Neural crest cell (in vitro differentiated cells): ENCODE measurements at places on chromosomes 16 and 17. TPM values are rescaled to one million over a fixed set of nuclear protein-coding genes. Genes with fewer than 3 reads are reported as not detected.
A peak's percentile ranks its signal among the peaks of the same experiment; 100 is the strongest.

- H3K4me3 ChIP-seq, result no peak overlapping the region
- peaks cover 33% of the 10 kb centered on the region for H3K4me1 ChIP-seq
- DNase-seq, result no peak
- H3K36me3 ChIP-seq, result peaks cover 13% of the 10 kb centered on the region
- H3K27me3 ChIP-seq, result no peaks in the 10 kb centered on the region
These were observed 115.1 kb downstream of the HIC1 start for GRCh38 chr17:2170023-2170422.

DNA sequence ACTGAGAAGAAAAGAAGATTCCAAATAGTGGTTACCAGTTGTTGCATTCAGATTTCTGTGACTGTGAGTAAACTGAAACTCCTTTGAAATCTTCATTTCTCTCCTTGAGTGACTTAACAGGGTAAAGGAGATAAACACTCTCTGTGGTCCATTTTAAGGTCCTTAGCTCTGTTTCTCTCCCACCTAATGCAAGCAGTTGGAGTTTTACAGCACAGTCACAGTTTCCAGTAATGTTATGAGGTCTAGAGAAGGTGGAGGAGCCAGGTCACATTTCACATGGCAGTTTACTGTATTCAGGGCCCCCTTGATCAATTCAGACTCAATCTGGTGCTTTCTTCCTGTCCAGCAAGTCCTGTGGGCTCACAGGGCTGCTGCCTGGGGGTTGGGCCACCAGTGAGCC, 32.2 kb upstream of the SLC12A3 start:
- H3K4me1 ChIP-seq, result peaks cover 11% of the 10 kb centered on the region
- DNase-seq, result no peak
- H3K27me3 ChIP-seq, result no peaks in the 10 kb centered on the region
- H3K27ac ChIP-seq, result no peak overlapping the region

- no peak overlapping the region for H3K4me3 ChIP-seq
- DNase-seq, result no peak
- peaks cover 17% of the 10 kb centered on the region for H3K36me3 ChIP-seq
- H3K27ac ChIP-seq, result peak overlapping the region; percentile 27
- no peaks in the 10 kb centered on the region for H3K27me3 ChIP-seq
- peaks cover 34% of the 10 kb centered on the region for H3K4me1 ChIP-seq
These were observed 54.8 kb downstream of the VAC14 start for GRCh38 chr16:70746040-70746707.

- H3K27me3 ChIP-seq, result peaks cover 34% of the 10 kb centered on the region
- no peak overlapping the region for H3K4me3 ChIP-seq
- no peak for DNase-seq
- H3K36me3 ChIP-seq, result no peaks in the 10 kb centered on the region
- no peak overlapping the region for H3K27ac ChIP-seq
- peaks cover 42% of the 10 kb centered on the region for H3K4me1 ChIP-seq
These were observed 5.4 kb upstream of the NHERF1 start for GRCh38 chr17:74742978-74743545.

DNA sequence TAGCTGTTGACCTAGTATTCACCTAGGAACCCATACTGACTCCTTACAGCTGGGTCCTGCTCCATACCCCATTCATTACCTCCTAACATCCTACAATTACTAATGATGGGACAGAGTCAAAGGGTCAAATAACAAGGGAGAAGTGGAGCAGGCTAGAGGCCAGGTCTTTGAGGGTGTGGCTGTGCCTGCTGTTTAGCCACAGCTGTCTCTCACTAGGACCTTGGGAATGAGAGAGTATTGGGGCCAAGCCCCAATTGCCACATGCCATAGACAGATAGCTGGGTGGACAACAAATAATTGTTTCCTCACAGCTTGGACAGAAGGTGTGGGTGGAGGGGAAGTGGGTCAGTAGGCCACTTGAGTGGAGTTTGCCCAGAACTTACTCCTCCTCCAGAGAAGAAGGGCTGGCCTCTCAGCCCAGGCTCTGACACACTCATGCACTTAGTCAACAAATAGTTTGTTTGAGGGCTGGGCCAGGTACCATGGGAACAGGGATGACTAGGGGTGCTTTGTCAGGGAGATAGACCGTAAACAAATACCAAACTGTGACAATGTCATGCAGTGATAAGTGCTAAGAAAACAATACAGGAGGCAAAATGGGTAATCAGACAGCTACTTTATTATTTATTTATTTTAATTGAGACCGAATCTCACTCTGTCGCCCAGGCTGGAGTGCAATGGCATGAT, 10.2 kb upstream of the CENPT start:
- no peaks in the 10 kb centered on the region for H3K36me3 ChIP-seq
- H3K27me3 ChIP-seq, result no peaks in the 10 kb centered on the region
- peaks cover 32% of the 10 kb centered on the region for H3K4me1 ChIP-seq
- no peak overlapping the region for H3K4me3 ChIP-seq
- peak overlapping the region; percentile 8 for H3K27ac ChIP-seq
- DNase-seq, result no peak

DNA sequence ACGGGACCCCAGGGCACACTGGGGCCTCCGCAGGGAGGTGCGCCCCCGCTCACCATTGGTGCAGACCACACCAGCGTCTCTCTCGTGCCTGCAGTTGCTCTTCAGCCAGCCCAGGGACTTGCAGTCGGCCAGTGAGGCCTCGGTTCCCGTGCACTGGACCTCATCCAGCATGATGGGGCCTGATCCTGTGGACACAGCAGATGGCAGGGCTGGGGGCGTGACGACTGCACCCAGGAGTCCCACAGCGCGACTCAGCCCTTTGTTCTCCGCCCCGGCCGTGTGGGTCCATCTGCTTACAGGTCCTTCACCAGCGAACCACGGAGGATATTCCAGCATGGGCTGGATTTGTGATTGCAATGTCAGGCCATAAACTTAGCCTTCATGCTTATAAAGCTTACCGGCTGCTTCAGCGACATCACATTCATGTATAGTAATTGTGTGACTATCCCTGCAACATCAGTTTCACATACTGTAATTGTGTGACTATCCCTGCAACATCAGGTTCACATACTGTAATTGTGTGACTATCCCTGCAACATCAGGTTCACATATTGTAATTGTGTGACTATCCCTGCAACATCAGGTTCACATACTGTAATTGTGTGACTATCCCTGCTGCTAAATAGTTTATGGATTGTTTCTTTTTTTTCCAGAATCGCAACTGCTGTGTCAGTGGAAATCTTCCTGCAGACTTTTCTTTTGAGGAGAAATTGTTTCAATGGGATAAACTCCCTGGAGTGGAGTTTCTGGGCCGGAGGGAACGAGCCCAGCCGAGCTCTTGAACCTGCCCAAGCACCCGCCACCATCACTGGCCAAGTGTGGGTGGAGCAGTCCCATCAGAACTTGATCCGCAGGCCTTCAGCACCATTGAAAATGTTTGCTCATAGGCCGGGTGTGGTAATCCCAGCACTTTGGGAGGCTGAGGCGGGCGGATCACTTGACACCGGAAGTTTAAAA, 4.8 kb downstream of the LGALS3BP start:
- H3K36me3 ChIP-seq, result no peaks in the 10 kb centered on the region
- DNase-seq, result no peak
- H3K27ac ChIP-seq, result peak overlapping the region; percentile 71
- H3K27me3 ChIP-seq, result no peaks in the 10 kb centered on the region
- H3K4me3 ChIP-seq, result no peak overlapping the region
- H3K4me1 ChIP-seq, result peaks cover 15% of the 10 kb centered on the region

GRCh38 chr17:43327834-43328420, 70.9 kb upstream of the ARL4D start:
- no peak overlapping the region for H3K27ac ChIP-seq
- no peaks in the 10 kb centered on the region for H3K36me3 ChIP-seq
- DNase-seq, result no peak
- no peaks in the 10 kb centered on the region for H3K27me3 ChIP-seq

- no peaks in the 10 kb centered on the region for H3K27me3 ChIP-seq
- H3K36me3 ChIP-seq, result peaks cover 10% of the 10 kb centered on the region
- DNase-seq, result no peak
- H3K4me3 ChIP-seq, result no peak overlapping the region
- H3K27ac ChIP-seq, result no peak overlapping the region
- peaks cover 18% of the 10 kb centered on the region for H3K4me1 ChIP-seq
These were observed 38.2 kb downstream of the NF1 start for GRCh38 chr17:31132977-31133376.

DNA sequence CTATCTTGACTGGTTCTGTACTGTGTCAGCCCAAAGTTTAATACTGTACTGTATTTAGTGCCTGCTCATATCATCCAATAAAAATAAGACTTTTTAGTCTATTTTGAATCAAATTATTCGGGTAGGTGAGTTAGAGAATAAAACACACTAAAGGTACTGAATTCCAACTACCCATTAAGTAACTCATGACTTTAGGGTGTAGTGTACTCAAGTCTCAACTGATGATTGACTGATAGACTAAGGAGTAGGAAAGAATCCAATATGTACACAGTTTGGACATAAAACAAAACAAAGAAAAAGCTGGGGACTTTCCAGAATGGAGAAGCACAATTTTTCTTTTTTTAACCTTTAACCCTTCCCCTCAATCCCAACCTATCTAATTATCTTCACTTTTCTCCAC, 4.1 kb downstream of the EZH1 start:
- H3K36me3 ChIP-seq, result peaks cover 2% of the 10 kb centered on the region
- no peak overlapping the region for H3K27ac ChIP-seq
- DNase-seq, result no peak
- no peak overlapping the region for H3K4me3 ChIP-seq
- peaks cover 5% of the 10 kb centered on the region for H3K27me3 ChIP-seq
- peaks cover 9% of the 10 kb centered on the region for H3K4me1 ChIP-seq

DNA sequence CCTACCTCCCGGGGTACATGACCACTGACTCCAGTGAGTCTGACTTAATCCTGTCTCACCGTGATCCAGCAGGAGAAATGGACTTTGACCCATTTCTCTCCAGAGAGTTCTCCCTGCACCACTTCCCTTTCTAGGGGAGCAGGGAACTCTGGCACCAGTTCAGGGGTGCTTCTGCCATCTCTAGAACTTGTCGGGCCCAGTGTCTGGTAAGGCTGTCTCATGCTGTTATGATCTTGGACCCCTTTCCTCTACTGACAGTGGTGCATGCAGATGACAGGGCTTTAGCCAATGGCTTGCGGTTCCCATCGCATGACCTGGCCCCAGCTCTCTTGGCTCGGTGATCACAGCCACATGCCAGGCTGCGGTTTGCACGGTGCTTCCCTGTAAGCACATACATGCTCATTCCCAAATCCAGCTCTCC, 62.0 kb downstream of the SLC39A11 start:
- peaks cover 8% of the 10 kb centered on the region for H3K4me1 ChIP-seq
- DNase-seq, result no peak
- H3K4me3 ChIP-seq, result no peak overlapping the region
- H3K27ac ChIP-seq, result no peak overlapping the region
- H3K27me3 ChIP-seq, result no peaks in the 10 kb centered on the region

The ANKFY1 gene
- 73.5 and 78.1 TPM in 2 replicates for total RNA-seq

The NTN3 gene
- total RNA-seq, result 4.8 and 5.1 TPM in 2 replicates

DNA sequence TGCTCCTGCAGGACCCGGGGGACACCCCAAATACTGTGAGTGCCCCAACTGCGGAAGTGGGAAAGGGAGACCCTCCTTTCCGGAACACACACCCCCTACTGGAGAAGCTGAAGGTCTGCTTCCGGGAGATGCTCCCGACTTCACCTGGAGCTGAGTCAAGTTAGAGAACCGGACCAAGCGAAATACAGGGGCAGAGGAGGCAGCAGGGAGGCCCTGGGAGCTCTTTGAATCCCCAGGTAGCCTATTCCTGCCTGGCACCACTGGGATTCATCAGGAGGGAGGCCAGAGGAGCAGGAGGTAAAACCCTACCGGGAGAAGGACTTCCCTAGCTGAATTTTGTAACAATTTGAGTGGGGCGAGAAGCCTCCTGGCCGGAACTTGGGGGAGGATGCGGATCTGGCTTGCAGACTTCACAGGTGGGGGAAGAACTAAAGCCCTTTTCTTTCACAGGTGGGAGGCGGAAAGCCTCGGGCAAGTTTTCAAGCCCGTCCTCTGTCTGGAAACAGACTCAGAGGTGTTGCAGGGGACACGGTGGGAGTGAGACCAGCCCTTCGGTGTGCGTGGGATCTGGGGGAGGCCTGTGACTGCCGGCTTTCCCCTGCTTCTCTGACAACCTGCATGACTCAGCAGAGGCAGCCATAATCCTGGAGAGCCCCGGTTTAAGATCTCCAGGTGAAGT, 22.4 kb upstream of the TEKT1 start:
- H3K27me3 ChIP-seq, result peaks cover 51% of the 10 kb centered on the region
- no peaks in the 10 kb centered on the region for H3K36me3 ChIP-seq
- H3K4me1 ChIP-seq, result no peaks in the 10 kb centered on the region
- no peak for DNase-seq

DNA sequence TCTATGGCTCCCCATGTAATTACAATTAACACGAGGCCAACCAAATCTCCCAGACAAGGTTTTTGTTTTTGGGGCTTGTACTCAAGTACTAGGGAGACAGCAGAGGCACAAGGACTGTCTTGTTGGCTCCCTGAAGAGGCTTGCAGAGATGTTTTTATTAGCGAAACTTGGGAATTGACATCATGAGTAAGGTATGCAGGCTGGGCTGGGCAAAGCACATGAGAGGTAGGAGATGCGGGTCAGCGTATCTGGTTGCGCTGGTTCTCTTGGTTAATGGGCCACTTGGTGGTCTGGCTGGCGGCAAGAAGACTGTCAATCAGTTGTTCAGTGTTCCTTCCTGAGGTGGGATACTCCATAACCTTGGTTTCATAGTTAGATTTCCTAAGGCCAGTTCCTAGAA, 28.9 kb downstream of the LCMT1 start:
- no peak for DNase-seq
- no peaks in the 10 kb centered on the region for H3K27me3 ChIP-seq
- H3K4me1 ChIP-seq, result no peaks in the 10 kb centered on the region
- H3K36me3 ChIP-seq, result peaks cover 5% of the 10 kb centered on the region

The TP53TG3F gene
- total RNA-seq, result not detected in 2 replicates

DNA sequence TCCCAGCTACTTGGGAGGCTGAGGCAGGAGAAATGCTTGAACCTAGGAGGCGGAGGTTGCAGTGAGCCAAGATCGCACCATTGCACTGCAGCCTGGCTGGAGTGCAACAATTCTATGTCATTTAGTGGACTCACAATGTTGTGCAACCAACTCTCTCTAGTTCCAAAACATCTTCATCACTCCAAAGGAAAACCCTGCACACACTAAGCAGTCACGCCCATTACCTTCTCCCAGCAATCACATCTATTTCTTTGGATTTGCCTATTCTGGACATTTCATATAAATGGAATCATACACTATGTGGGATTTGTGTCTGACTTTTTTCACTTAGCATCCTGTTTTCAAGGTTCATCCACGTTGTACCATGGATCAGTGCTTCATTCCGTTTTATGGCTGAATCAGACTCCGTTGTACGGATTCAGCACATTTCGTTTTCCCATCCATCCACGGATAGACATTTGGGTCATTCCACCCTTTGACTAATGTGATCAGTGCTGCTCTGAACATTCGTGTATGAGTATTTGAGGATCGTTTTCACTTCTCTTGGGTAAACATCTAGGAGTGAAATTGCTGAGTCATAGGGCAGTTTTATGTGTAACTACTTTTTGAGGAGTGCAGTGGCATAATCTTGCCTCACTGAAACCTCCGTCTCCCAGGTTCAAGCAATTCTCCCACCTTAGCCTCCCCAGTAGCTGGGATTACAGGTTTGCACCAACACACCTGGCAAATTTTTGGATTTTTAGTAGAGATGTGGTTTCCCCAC, 45.4 kb upstream of the EMP2 start:
- no peak for DNase-seq
- H3K27me3 ChIP-seq, result no peaks in the 10 kb centered on the region
- H3K36me3 ChIP-seq, result no peaks in the 10 kb centered on the region
- no peak overlapping the region for H3K4me3 ChIP-seq
- no peak overlapping the region for H3K27ac ChIP-seq

- H3K4me3 ChIP-seq, result no peak overlapping the region
- no peak overlapping the region for H3K27ac ChIP-seq
- no peaks in the 10 kb centered on the region for H3K36me3 ChIP-seq
- DNase-seq, result no peak
- no peaks in the 10 kb centered on the region for H3K4me1 ChIP-seq
- H3K27me3 ChIP-seq, result no peaks in the 10 kb centered on the region
These were observed 363.4 kb downstream of the CDH13 start for GRCh38 chr16:82990155-82990554.

The HSD11B2 gene
- total RNA-seq, result 3.8 and 4.7 TPM in 2 replicates
